Activated CD4-positive, alpha-beta T cell treated with anti-CD3 and anti-CD28 coated beads, Interleukin-2, Interleukin-4, amounts not matched to agents 100 ng/mL and 50 ng/mL, durations not matched to agents 16 hours and 8 hours (primary cell): ENCODE measurements at places on chromosomes 6 and 20.

DNA sequence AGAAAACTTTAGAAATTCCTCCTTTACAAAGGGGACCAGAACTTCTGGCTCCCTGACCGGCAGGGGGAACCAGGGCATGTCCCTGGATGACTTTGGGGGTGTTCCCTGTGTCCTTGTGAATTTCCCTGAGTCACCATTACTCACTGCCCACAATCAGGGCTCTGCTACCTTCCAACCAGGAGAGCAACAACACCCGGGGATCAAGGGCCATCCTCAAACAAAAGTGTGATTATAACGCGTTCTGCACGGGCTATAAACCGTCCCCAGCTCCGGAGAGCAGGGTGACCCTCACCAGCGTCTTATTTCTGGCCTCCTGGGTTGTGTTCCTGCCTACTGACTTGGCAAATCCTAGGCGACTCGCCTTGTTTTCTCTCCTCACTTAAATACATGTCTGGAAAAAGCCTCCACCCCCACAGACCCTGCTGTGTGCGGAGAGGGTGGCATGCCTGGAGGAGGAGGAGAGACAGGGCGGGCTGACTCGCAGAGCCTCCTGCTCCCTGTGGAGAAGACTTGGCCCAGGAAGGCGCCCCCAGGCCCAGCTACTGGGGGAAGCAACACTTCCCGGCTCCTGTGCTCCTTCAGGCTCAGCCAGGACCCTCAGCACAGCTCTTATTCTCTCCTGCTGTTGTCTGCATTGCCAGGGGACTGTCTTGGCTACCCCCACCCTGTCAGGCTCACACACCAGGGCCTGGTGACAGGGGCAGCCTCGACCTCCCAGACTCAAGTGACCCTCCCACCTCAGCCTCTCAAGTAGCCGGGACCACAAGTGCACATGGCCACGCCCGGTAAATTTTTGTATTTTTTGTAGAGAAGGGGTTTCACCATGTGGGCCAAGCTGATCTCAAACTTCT is 54.1 kb downstream of the FGD2 start:
- DNase-seq = no peak

DNA sequence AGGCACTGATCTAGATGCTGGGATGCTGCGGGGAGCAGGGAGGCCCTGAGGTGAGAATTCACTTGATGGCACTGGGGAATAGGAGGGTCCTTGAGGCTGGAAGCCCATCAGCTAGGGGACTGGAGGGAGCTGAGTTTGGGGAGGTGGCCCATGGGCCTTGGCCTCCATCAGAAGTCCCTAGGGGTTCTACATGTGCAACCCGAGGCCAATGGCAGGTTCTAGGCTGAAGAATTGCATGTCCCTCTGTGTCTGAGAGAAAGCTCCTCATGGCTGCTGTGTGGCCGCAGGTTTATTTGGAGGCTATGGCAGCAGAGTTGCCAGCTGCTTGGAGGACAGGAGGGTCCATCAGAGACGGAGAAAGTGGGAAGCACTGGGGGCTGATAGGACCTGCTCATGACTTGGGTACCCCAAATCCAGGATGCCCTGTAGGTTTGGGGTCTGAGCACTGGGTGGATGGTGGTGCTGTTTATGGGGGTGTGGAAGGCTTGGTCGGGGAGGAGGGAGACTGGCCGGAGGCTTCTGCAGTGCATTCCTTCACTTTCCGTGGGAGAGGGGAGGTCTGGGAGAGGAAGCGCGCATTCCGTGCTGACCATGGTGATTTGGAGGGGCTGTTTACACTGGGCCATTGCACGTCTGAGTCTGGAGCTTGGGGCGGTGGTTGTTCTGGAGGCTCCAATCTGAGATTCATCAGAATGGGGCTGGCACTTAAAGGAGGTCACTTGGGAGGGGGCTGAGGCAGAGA is 24.8 kb upstream of the PHACTR3 start:
- DNase-seq = no peak

DNA sequence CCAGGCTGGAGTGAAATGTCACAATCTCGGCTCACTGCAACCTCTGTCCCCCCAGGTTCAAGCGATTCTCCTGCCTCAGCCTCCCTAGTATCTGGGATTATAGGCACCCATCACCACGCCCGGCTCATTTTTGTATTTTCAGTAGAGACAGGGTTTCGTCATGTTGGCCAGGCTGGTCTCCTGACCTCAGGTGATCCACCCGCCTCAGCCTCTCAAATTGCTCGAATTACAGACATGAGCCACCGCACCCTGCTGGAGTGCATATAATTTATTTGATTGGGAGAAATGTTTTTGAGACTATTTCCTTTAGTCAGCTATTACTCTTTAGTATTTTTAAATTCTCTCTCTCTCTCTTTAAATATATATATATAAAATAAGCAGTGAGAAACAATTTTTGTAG is 29.8 kb downstream of the FAM83B start:
- DNase-seq = no peak

- no peak for DNase-seq
Observed at GRCh38 chr6:3825331-3825831, 23.8 kb upstream of the FAM50B start.

- DNase-seq = no peak
Observed at GRCh38 chr6:41179163-41179562, 16.2 kb upstream of the TREM2 start.

- no peak for DNase-seq
Observed at GRCh38 chr6:141906569-141907080, 226.1 kb upstream of the GJE1 start.

DNA sequence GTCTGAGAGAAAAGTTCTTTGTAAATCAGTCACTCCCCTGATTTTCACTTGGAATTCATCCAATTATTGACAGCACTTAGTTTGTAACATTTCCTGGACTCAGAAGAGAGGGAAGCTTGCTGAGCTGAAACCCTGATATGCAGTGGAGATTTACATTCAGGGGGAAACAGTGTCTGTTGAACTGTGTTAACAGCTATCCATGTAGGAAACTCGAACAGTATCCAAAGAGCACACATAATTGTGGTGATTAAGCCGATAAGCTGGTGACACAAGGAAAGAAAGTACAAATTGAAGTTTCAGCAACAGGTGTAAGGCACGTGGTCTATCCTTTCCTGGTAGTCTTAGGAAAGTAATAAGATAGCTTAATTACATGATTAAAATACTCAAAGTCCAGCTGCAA is 78.1 kb upstream of the FLRT3 start:
- DNase-seq = no peak

GRCh38 chr20:6680441-6680840 is 87.0 kb upstream of the BMP2 start:
- no peak for DNase-seq

- DNase-seq = no peak
Observed at GRCh38 chr6:98560418-98560817, 274.0 kb upstream of the POU3F2 start.

- DNase-seq = no peak
Observed at GRCh38 chr6:51965222-51965801, 122.1 kb downstream of the PKHD1 start.

DNA sequence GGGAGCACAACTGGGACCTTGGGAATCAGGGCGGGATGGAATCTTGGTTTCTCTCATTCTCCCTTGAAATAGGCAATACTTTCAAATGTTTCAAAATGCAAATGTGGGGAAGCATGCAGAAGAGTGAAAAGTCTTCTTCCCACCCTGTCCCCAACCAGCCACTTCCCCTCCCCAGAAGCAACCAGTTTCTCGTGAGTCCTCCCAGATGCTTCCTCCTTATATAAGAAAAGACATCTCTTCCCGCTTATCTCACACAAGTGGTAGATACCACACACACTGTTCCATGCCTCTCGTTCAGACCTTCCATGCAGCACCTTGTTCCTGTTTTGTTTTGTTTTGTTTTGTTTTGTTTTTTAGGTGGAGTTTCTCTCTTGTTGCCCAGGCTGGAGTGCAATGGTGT is 25.1 kb downstream of the HCK start:
- no peak for DNase-seq
